ENCODE measurements at places on chromosomes 7 and 10. TPM values are rescaled to one million over a fixed set of nuclear protein-coding genes. Genes with fewer than 3 reads are reported as not detected.

CYP26C1 gene
- total RNA-seq: 0.35 TPM

PALS2 gene
- total RNA-seq: 15.6 TPM

SNCG gene
- total RNA-seq: 17.2 TPM

GRCh38 chr10:97336006-97336405 is 1.5 kb upstream of the FRAT2 start:
- H3K4me1 ChIP-seq: peaks cover 39% of the 10 kb centered on the region
- H3K27ac ChIP-seq: no peak overlapping the region
- DNase-seq: no peak
- H3K4me3 ChIP-seq: no peak overlapping the region

DNA sequence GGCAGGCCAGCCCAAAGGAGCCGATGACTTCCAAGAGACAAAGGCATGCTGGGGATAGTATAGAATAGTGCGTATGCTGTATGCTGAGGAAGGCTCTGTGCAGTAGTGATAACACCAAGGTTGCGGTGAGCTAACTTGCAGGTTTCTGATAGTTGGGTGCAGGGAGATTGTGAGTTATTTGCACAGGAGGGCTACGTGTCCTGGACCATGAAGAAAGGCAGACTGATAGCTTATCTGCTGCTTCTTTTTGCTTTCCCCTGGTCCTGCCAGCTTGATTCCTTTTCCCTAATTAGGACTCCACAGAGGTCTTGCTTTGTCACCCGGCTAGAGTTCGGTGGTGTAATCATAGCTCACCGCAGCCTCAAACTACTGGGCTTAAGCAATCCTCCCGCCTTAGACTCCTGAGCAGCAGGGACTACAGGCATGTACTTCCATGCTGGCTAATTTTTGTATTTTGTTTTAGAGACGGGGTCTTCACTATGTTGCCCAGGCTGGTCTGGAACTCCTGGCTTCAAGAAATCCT is 43.9 kb upstream of the ARHGAP12 start:
- peaks cover under 1% of the 10 kb centered on the region for H3K4me1 ChIP-seq
- no peaks in the 10 kb centered on the region for H3K27me3 ChIP-seq
- no peak overlapping the region for H3K4me3 ChIP-seq
- H3K36me3 ChIP-seq: no peaks in the 10 kb centered on the region
- no peak overlapping the region for H3K27ac ChIP-seq
- DNase-seq: no peak

GRCh38 chr10:79463578-79464496 is 18.4 kb upstream of the ZCCHC24 start:
- H3K4me1 ChIP-seq: peaks cover 13% of the 10 kb centered on the region
- H3K27ac ChIP-seq: no peak overlapping the region
- no peak overlapping the region for H3K4me3 ChIP-seq
- H3K27me3 ChIP-seq: no peaks in the 10 kb centered on the region

- peaks cover 5% of the 10 kb centered on the region for H3K4me1 ChIP-seq
- DNase-seq: no peak
- no peak overlapping the region for H3K27ac ChIP-seq
- no peaks in the 10 kb centered on the region for H3K36me3 ChIP-seq
Observed at GRCh38 chr7:77202481-77202976, 2.9 kb upstream of the FGL2 start.

- no peaks in the 10 kb centered on the region for H3K27me3 ChIP-seq
- no peak overlapping the region for H3K4me3 ChIP-seq
- H3K36me3 ChIP-seq: no peaks in the 10 kb centered on the region
- H3K27ac ChIP-seq: peak overlapping the region; percentile 53
Observed at GRCh38 chr7:151339651-151340382, 1.8 kb upstream of the NUB1 start.

Measured in upper lobe of right lung (tissue), 1 donor.